ENCODE measurements at places on chromosomes 7 and 10. TPM values are rescaled to one million over a fixed set of nuclear protein-coding genes. Genes with fewer than 3 reads are reported as not detected.

AKR1D1 gene
- total RNA-seq = not detected

NEUROD6 gene
- not detected for total RNA-seq

NXPH1 gene
- not detected for total RNA-seq

PCBD1 gene
- total RNA-seq = 193 TPM

SAMD9L gene
- total RNA-seq = 60.8 TPM

CALY gene
- total RNA-seq = not detected

AOAH gene
- total RNA-seq = not detected

Measured in Calu3 (cell line).